ENCODE measurements at places on chromosomes 5 and 9. TPM values are rescaled to one million over a fixed set of nuclear protein-coding genes. Genes with fewer than 3 reads are reported as not detected.
A peak's percentile ranks its signal among the peaks of the same experiment; 100 is the strongest.

PCDHGA10 gene
- 10.2 TPM for total RNA-seq

DNA sequence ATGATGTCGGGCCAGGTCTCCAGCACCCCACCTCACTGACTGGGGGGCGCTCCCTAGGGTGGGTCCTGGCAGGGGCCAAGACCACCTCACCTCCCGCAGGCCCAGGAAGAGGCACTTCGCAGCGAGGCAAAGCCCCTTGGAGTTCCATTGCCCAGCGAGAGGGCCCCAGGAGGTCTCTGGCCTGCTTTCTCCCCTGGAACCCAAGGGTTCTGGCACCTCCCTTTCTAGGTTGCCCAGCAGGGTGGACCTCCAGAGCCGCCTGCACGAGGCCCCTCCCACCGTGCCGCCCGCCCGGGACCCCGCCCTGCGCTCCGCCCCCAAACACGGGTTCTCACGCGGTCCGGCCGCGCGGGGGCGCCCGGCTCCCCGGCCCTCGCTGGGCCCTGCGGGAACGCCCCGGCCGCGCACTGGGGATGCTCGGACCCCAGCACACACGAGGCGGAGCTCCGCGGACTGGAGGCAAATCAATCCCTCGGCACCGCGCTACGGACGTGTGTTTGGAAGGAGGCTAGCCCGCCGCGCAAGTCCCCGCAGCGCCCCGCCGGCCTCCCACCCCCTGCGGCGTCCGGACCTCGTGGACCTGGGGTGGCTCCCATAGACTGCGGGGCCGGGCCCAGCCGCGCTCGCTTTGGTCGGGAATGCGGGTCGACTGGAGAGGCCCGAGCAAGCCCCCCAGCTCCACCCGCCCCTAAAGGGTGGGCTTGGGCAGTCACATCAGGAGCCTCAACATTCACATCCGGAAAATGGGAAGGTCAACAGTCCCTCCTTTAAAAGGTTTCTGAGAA, 99.5 kb upstream of the LMX1B start:
- H3K27ac ChIP-seq, result no peak overlapping the region
- no peak overlapping the region for H3K4me3 ChIP-seq
- peaks cover 8% of the 10 kb centered on the region for H3K4me1 ChIP-seq
- peaks cover 14% of the 10 kb centered on the region for H3K27me3 ChIP-seq

- no peak for DNase-seq
- H3K36me3 ChIP-seq, result no peaks in the 10 kb centered on the region
- no peak overlapping the region for H3K4me3 ChIP-seq
- H3K4me1 ChIP-seq, result peaks cover 5% of the 10 kb centered on the region
- no peaks in the 10 kb centered on the region for H3K27me3 ChIP-seq
- no peak overlapping the region for H3K27ac ChIP-seq
These were observed 126.9 kb downstream of the EFNA5 start for GRCh38 chr5:107543868-107544267.

NR2F1 gene
- 90.8 TPM for total RNA-seq

C5orf63 gene
- total RNA-seq, result 4.0 TPM

ASPN gene
- total RNA-seq, result 10.4 TPM

GRCh38 chr5:112551419-112552032, 132.4 kb upstream of the EPB41L4A start:
- no peak overlapping the region for H3K4me3 ChIP-seq
- H3K27ac ChIP-seq, result no peak overlapping the region
- peaks cover 10% of the 10 kb centered on the region for H3K4me1 ChIP-seq
- peak; percentile 79 for DNase-seq
- H3K36me3 ChIP-seq, result no peaks in the 10 kb centered on the region
- no peaks in the 10 kb centered on the region for H3K27me3 ChIP-seq

- H3K27ac ChIP-seq, result no peak overlapping the region
- peaks cover 6% of the 10 kb centered on the region for H3K27me3 ChIP-seq
- H3K36me3 ChIP-seq, result no peaks in the 10 kb centered on the region
- H3K4me1 ChIP-seq, result no peaks in the 10 kb centered on the region
- no peak overlapping the region for H3K4me3 ChIP-seq
- no peak for DNase-seq
These were observed 44.1 kb downstream of the C5orf15 start for GRCh38 chr5:133924221-133924920.

DNA sequence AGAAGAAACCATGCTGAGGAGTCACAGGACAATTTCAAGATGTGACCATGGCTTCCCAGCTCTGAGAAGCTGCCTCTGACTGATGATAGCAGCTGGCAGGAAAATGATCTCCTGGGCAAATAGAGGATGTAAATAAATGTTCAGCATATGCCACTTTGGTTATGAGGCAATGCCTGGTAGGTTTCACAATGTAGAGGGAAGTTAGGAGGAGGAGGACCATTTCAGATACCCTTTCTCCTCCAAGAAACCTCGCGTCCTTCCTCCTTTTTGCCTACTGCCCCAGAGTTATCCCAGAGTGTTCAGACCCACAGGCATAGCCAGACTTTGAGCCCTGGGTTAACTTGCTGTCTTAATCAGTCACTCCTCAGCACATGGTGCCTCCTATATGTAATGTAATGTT, 541.6 kb upstream of the DAP start:
- no peaks in the 10 kb centered on the region for H3K36me3 ChIP-seq
- no peak overlapping the region for H3K4me3 ChIP-seq
- H3K27me3 ChIP-seq, result no peaks in the 10 kb centered on the region
- no peak overlapping the region for H3K27ac ChIP-seq

- peaks cover 18% of the 10 kb centered on the region for H3K36me3 ChIP-seq
- H3K27me3 ChIP-seq, result no peaks in the 10 kb centered on the region
- H3K4me1 ChIP-seq, result peaks cover 36% of the 10 kb centered on the region
- H3K4me3 ChIP-seq, result no peak overlapping the region
These were observed 62.7 kb downstream of the ABLIM3 start for GRCh38 chr5:149203921-149204441.

DNA sequence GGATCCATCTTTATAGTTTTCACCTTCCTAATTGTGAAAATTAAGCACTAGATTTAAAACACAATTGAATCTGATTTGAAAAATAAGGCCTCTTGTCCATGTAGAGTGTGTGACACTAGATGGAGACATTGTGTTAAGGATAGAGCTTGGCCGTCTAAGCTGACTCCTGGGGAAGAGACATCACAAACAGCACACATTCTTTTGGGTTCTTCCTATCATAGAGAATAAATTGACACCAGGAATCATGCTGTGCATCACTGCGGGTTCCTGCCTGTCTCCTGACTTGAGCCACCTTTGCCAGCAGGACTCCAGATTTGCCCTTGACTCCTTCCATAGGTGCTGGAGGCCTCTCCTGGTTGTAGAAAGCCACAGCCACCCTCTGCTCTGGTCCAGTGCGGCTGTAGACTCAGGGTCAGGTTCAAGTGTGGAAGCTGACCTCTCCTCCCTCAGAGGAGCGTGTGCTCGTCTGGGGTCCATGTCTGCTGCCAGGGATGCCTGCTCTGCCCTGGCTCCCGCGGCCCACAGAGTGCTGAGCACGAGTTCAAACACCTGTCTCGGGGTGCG, 11.2 kb downstream of the ROPN1L start:
- no peak overlapping the region for H3K4me3 ChIP-seq
- no peaks in the 10 kb centered on the region for H3K36me3 ChIP-seq
- H3K27ac ChIP-seq, result peak overlapping the region; percentile 61
- peak; percentile 86 for DNase-seq
- peaks cover 15% of the 10 kb centered on the region for H3K4me1 ChIP-seq

- H3K36me3 ChIP-seq, result peaks cover 9% of the 10 kb centered on the region
- no peaks in the 10 kb centered on the region for H3K27me3 ChIP-seq
- H3K27ac ChIP-seq, result peak overlapping the region; percentile 94
- H3K4me3 ChIP-seq, result peak overlapping the region; percentile 99
- peaks cover 23% of the 10 kb centered on the region for H3K4me1 ChIP-seq
- DNase-seq, result peak; percentile 87
These were observed 2.1 kb downstream of the TLN1 start for GRCh38 chr9:35729700-35730485.

DNA sequence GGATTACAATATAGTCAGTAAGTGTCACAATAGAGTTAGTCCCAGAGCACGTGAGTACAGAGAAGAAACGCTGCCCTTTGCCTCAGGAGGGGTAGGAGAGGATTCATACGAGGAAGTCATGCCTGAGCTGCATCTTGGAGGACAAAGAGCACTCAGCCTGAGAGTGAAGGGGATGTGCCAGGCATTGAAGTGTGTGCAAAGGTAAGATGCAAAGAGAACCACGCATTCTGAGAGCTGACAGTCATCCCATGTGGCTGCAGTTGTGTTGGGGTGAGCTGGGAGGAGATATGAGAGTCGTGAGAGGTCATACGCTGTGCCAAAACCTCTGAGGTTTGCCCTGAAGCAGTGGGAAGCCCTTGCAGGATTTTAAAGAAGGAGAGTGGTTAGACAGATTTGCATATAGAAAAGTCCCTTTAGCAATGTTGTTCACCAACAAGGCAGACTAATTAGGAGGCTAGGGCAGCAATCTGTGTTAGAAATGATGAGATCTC, 97.5 kb downstream of the PIP5K1B start:
- no peak overlapping the region for H3K4me3 ChIP-seq
- no peaks in the 10 kb centered on the region for H3K27me3 ChIP-seq
- H3K27ac ChIP-seq, result no peak overlapping the region
- H3K4me1 ChIP-seq, result no peaks in the 10 kb centered on the region
